ENCODE measurements at places on chromosomes 5 and 9.
A peak's percentile ranks its signal among the peaks of the same experiment; 100 is the strongest.

GRCh38 chr9:91032121-91032531, 230.5 kb downstream of the SYK start:
- no peak for DNase-seq

- peak; percentile 96 for DNase-seq
These were observed 96.6 kb downstream of the PCSK1 start for GRCh38 chr5:96336351-96336985.

- peak; percentile 2 for DNase-seq
These were observed 1995.6 kb upstream of the CDH6 start for GRCh38 chr5:29197631-29198454.

GRCh38 chr5:124461157-124461556, 285.3 kb downstream of the ZNF608 start:
- DNase-seq, result no peak

DNA sequence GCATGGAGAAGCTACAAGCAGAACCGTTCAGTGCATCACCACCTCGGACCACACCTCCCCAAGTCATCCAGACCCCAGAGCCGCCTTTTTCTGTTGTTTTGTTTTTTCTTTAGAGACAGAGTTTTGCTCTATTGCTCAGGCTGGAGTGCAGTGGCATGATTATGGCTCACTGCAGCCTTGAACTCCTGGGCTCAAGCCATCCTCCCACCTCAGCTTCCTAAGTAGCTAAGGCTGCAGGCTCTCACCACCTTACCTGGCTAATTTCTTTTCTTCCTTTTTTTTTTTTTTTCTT, 13.5 kb upstream of the SFXN1 start:
- DNase-seq, result no peak

- DNase-seq, result peak; percentile 78
These were observed 4.4 kb upstream of the MLANA start for GRCh38 chr9:5886114-5886939.

- DNase-seq, result no peak
These were observed 11.8 kb downstream of the ZNF366 start for GRCh38 chr5:72495410-72495809.

- DNase-seq, result no peak
These were observed 131.7 kb downstream of the UNC13B start for GRCh38 chr9:35293376-35293964.

DNA sequence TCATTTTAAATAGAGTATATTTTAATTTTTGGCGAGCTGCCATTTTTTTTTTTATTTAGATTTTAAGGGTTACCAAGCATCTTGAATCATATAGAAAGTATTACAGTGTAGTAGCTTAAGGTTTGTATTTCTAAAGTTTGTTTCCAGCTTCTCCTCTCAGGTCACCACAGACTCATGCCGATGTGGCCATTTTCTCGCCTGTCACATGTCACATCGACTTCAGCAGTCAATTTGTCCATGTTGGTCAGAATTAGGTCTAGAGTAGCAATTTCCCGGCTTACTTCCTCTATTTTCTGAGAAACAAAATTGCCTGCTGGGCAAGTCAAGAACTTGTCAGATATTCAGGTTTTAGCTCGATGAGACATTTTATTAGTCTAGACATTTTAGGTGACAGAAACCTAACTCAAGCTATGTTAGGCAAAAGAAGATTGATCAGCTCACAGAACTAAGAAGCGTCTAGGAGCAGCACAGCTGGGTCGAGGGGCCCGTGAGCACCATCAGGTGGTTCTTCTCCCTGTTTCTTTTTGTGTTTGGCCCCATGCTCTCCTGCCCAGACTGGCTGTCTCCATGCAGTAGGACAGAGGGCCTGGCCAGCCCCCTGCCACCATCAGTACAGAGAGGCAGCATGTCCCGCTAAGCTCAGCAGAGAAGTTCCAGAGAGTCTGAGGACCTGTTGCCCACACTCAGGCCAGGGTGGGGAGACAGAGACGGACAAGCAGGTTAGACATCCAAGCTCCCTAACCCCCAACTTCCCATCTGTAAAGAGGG, 48.4 kb upstream of the AFAP1L1 start:
- DNase-seq, result no peak

Data from fibroblast of pulmonary artery (primary cell).